ENCODE measurements at places on chromosomes 2 and 18.

DNA sequence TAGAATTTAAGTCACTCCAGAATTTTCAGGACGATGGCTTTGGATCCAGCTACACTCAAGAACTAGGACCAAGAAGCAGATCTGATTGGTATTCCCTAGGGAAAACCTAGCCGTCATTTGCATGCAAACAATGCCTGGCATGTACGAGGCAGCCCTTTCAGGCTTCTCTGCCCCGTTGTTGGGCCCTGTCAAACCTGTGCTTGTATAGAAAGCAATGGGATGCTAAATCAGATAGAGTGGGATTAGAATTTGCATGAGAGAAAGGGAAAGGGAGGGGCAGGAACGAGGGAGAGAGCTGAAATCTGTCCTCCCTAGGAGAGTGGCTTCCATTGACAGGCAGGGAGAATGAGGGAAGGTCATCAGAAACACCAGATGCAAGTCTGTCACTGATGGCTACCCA lies 28.6 kb downstream of the ARID5A start:
- no peak for DNase-seq

GRCh38 chr2:57444752-57445430 lies 601.7 kb upstream of the VRK2 start:
- DNase-seq = no peak

DNA sequence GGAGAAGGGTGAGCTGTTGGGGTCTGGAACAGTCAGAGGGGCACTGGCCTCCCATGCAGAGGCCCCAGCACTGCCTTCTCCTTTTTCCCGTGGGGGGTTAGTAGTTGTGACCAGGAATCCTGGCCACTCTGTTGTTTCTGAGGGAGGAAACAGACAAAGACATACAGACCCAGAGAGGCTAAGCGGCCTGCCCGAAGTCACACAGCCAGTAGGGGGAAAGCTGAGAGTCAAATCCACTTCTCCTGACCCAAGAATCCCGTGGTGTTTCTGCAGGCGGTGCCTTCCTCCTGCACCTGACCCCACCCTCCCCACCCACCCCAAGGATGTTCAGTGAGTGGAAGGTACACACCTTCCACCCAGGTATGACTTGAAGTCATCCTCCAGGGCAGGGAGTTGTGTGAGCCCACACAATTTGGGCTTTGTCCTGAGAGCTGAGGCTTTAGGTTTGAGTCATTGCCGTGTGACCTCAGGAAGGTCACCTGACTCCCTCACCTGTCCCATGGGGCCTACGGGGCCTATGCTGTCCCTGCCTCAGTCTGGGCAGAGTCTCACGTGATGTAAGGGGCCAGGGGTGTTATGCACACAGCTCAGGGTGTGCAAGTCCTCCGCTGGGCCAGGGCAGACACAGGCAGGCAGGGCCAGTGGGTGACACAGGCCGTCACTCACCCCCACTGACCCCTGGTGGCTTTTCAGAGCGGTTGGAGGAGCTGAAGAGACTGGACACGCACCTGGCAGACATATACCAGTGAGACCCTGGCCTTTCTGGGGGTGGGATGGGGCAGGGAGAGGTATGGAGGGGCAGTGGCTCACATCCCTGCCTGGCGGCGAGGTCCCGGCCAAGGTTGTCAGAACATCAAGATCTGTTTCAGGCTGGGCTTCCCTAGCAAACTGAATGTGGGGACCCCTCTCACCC lies 5.0 kb downstream of the NT5DC4 start:
- no peak for DNase-seq

DNA sequence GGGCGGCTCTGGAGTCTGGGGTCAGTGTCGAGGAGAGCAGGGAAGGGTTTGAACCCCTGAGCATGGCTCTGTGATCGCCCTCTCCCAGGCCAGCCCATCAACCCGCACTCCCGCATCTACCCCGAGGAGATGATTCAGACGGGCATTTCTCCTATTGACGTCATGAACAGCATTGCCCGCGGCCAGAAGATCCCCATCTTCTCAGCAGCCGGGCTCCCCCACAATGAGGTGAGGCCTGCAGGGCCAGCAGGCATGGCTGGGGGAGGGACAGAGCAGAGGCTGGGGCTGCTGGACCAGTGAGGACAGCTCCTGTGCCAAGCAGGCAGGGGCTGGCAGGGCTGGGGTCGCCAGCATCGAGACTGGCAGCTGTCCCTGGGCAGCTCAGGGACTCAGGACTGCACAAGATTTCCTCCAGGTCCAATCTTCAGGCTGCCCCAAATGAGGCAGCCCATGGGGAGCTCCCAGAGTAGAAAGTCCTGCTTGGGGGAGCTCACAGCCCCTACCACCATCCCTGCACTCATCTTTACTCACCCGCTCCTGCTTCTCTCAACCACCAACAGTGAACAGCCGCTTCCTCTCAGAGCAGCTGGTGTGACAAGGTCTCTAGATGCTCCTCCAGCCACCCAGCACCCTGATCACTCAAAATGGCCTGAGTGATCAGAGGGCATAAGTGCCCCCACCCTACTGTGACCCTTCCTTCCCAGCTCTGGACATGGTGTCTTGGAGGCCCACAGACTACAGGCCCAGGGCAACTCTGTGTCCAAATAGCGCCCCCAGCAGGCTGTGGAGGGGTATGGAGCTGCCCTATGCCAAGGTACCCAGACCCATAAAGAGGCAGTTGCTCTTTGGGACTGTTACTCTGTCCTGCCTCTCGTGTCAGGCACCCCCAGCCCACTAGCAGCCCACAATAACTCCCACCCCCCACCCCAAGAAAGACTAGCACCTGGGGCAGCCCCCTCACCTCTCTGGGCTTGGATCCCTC lies 18.3 kb upstream of the ANKRD53 start:
- peak; percentile 70 for DNase-seq

DNA sequence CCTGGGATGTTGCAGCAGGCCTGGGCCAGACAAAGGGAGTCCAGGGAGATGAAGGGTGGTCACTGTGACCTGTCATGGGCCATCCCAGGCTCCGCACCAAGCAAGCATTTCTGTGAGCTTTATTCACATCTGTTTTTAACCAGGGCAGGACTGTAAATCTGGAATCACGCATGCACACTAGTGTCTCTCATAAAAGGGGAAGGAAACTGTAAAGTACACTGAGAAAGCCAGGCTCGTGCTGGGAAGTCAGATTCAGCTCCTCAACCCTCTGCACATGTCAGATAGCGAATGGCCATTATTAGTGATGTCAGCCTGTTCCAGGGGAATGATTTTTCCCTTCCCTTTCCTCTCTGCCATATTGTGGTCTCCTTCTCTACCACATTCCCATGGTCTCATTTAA lies 818.6 kb upstream of the RAB6C start:
- no peak for DNase-seq

DNA sequence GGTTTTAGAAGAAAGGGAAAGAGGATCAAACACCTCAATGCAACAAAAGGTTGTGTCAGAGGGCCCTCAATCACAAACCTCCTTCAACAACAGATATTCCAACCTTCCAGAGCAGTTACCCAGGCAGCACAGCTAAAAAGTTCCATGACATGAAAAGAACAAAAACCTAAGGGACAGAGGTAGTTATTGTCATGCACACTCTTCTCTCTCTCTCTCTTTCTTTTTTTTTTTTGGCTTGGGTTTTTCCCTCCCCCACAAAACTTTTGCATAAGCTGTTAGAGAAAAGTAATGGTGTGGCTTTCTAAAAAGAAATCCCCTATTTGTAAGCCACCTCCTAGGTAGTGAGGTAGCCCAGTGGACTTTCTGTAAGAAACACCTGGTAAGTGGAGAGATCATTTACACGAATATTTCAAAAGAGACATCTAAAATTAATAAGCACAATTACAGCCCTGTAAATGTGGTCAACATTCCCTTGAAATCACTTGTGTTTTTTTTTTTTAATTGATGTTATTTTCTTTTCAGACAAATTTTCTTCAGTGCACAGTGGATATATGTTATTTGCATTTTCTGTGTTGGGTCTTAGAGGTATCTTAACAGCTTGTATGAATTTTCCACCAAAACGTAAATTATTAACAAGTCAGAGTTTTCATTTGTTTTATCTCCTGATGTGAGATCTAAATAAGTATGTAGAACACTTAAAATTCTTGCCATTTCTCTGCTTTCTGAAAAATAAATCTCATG lies 48.4 kb downstream of the ZEB2 start:
- DNase-seq = peak; percentile 47

- no peak for DNase-seq
Observed at GRCh38 chr2:148338541-148338940, 306.0 kb upstream of the EPC2 start.

- peak; percentile 69 for DNase-seq
Observed at GRCh38 chr2:172098650-172099471, 3.8 kb downstream of the DLX2 start.

DNA sequence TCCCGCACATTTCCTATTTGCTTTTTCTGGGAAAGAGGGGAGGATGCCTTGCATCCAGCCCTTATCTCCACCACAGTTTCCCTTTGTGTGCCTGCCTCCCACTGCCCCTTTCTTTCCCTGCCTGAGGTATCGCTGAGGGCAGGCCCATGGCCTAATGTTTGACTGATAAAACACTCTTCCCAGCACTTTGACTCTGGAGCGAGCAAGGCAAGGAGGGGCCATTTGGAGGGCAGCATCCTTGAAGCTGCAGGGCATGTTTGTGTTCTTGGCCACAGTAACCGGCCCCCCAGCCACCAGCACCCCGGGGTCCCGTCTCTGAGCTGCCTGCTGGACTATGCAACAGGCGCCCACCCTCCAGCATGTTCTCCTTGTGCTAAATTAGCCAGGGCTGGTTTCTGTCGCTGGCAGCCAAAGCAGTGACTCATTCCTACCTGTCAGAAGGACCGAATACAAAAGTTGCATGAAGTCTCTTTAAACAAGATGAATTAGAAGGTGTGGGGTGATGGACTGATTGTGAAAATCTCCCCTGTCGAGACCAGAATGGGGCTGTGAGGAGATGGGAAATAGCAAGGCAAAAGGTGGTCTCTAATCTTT lies 50.7 kb downstream of the BCL2L11 start:
- DNase-seq = no peak

GRCh38 chr2:25698752-25699151 lies 25.4 kb upstream of the DTNB start:
- no peak for DNase-seq

DNA sequence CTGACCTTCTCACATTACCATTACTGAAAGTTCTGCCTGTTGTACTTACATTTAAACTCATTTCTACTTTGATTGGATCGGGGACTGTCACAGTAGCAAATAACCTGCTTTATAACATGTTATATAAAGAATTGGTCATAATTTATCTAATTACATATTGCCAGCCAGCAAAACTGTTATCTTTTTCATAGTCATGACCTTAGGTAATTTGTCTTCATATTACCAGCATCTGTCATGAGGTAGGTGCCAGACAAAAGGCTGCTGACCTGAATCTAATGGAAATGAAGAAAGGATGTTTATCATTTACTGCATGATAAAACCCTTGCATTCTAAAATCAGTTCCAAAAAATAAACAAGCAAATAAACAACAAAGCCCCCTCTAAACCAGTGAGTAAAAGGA lies 89.4 kb upstream of the LRP1B start:
- no peak for DNase-seq

DNA sequence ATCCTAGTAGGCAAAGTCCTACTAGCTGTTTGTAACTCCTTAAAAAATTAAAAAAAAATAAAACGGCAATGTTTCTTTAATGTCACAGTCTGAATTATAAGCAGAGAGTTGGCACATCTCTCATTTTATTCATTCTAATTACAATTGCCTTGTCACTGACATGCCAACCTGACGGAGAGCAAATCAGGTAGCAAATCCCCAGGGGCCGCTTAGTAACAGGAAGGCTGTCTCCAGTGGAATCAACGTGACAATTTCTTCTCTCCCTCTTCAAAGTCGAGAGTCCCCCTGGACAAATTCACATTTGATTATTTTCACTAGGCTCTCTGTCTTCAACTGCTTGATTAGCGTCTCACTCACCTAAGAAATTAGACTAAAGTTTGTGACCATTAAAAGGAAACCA lies 1598.9 kb upstream of the PIK3C3 start:
- DNase-seq = no peak

GRCh38 chr2:174263997-174264396 lies 15.7 kb upstream of the OLA1 start:
- no peak for DNase-seq

DNA sequence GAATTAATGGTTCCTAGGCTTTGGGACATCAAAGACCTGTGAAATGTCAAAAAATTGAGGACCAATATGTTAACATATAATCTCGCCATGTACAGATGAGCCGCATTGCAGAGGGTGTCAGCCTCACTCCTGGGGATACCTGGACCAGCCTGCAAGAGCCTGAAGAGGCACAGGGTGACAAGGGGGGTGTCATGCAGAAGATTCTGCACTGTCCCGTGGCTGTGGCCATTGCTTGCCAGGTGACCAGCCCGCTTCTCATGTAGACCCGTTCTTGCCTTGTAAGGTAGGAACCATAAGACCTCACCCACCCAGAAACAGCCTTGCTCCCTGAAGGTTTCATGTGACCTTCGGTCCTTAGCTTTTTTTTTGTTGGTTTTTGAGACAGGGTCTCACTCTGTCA lies 37.5 kb downstream of the TMEM37 start:
- DNase-seq = no peak

DNA sequence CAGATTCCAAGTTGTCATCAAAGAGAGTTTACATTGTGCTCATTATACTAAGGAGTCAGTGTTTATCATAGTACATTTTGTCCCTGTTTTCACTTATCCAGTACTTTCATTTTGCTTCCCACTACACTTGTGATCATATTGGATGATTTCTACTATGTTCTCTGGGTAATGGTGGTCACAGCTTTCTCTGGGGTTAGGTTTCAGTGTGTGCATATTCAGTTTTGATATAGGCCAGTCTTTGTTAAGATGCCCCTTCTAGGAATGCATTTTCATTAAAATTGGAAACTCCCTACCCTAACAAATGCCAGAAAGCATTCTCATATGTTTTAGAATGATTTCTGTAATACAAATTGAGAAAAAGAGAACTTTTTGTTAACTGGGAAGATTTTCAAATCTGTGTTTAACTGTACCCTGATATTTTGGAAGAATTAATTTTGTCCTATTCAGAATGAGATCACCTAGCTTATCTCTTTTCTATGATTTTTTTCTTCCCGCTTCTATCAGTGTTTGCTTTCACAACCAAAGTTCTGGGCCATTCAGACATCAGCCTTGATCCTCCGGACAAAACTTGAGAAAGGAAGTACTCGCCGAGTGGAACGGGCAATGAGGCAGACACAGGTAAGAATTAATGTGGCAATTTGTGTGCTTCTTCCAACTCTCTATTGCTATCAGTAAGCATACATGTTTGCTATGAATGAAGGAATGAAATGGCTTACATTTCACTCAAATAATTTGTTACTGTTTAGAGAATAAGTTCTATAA lies 74.6 kb downstream of the TTC27 start:
- DNase-seq = no peak

GRCh38 chr2:230319211-230319862 lies 7.7 kb upstream of the SP140L start:
- DNase-seq = peak; percentile 47

- DNase-seq = no peak
Observed at GRCh38 chr2:10759151-10759714, 37.8 kb downstream of the ATP6V1C2 start.

- DNase-seq = no peak
Observed at GRCh38 chr2:152738438-152738837, 20.0 kb downstream of the ARL6IP6 start.

GRCh38 chr2:178238154-178238521 lies 43.8 kb downstream of the OSBPL6 start:
- no peak for DNase-seq

- DNase-seq = no peak
Observed at GRCh38 chr2:172438741-172439508, 11.5 kb downstream of the ITGA6 start.

- peak; percentile 63 for DNase-seq
Observed at GRCh38 chr2:88545118-88545517, 82.1 kb downstream of the EIF2AK3 start.

- no peak for DNase-seq
Observed at GRCh38 chr18:9824474-9824832, 61.3 kb upstream of the TXNDC2 start.

GRCh38 chr18:48033790-48034650 lies 103.6 kb upstream of the SMAD2 start:
- no peak for DNase-seq

GRCh38 chr18:45775743-45776142 lies 49.7 kb upstream of the SIGLEC15 start:
- no peak for DNase-seq
